ENCODE measurements at places on chromosomes 12 and 14.

DNA sequence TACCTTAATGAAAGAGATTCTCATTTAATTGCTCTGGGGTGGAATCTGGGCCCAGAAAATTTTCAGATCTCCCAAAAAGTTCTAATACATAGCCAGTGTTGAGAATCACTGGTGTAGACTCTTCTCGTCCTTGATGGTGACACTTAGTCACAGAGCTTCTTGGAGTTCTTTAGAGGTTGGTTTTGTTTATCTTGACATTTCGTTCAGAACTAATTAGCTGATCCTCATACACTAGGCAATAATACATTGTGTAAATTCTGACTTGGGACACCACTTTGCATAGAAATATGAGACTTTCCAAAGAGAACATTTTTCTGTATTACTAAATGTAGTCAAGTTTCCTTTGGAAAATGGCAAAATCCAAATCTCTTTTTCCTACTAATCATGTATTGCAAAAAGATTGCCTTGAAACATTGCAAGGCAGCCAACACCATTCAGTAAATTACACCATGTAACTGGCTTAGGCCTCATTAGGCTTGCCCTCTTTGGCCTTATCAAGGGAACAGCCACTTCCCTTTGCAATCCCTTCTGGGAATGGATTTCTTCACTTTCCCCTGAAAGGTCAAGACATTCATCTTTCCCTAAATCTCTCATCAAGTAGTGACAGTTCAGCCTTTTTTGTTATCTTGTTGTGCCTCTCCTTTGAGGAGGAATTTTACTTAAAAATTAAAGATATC, 102.2 kb downstream of the PAH start:
- no peak for DNase-seq

DNA sequence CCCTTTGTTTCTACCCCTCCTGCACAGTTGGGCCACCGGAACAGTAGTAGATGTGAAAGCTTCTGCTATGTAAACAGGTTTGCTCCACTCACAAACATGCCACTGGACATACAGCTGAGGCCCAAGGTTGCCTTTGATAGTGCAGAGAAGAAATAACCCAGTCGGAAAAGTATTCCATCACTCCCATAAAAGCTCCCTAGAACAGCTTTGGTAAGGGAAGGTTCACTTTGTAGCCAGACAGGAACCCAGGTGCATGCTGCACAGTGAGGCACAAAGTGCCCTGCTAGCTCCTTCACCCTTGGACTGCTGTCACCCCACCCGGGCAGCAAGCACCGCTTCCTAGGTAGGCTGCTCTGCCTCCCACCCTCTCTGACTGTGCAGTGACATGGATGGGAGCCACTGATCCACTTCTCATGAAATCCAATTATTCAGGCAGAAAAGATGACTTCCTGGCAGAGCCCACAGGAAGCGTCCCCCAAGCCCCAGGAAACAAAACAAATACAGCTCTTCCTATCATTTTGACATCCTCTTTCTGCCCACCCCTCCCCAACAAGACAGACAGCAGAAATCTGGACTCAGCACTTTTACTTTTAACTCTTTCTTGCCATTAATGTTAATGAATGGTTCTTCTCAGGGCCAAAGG, 100.2 kb downstream of the SRGAP1 start:
- no peak for DNase-seq

GRCh38 chr12:14256555-14257169, 108.8 kb upstream of the ATF7IP start:
- DNase-seq = peak; percentile 71

DNA sequence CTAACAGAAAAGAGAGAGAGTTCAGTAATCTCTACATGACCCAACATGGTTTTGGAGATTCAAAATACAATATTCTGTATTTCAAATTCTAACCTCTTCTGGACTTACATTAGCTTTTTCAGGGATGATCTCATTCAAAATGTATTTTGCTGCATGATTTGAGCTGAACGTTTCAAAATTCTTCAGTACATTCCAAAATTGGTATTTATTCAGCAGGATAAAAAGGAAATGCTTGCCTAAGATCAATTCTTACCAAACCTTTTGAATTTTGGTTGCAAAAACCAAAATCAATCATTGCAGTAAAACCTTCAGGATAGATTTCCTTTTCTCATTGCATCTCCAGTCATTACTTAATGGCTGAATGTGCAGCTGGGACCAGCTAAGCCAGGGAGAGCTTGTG, 1761.3 kb upstream of the SEL1L start:
- DNase-seq = no peak

DNA sequence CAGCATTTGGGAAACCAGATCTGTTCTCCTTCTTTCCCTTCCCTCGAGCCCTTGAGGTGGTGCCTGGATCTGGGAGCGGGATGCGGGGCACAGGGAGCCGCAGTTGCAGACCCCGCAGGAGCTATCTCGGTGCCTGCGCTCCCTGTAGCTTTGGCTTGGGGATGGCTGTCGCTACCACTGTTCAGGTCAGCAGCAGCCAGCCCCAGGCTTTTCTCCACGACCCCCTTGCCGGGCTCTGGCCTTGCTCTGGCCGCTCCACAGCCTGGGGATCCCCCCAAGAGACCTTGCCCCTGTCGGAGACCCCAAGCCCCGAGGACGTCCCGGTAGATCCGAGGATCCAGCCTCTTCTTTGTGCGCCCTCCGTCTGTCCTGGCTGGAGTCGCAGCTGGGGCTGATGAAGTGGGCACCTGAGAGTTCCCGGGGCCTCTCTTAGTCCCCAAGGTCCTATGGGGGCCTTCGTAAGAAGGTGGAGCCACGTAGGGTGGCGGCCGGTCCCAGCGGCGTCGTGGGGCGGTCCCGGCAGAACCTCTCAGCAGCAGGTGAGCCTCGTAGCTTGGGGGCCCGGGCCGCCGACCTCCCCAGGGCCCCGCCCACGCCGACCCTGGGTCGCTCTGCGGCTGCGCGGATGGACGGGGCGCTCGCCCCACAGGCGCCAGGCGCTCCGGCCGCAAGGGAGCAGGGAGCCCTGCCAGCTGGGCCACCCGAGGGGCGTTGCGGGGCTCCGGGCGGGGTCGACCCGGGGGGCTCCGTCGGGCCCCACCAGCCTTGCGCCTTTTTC, 1.3 kb downstream of the DDN start:
- DNase-seq = peak; percentile 78

DNA sequence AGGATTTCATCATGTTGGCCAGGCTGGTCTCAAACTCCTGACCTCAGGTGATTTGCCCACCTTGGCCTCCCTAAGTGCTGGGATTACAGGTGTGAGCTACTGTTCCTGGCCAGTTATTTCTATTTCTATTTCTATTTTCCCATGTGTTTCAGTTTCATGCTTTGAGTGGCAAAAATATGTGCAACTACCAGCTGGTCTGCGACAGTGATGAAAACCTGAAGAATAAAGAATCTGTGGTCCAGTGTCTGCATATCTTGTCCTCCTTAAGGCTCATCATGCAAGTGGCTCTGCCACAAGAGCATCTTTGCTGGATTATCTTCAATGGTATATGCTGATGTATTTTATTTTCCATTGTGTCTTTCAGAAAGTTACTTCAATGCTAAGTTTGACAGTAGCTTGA, 17.4 kb downstream of the CFAP54 start:
- no peak for DNase-seq

DNA sequence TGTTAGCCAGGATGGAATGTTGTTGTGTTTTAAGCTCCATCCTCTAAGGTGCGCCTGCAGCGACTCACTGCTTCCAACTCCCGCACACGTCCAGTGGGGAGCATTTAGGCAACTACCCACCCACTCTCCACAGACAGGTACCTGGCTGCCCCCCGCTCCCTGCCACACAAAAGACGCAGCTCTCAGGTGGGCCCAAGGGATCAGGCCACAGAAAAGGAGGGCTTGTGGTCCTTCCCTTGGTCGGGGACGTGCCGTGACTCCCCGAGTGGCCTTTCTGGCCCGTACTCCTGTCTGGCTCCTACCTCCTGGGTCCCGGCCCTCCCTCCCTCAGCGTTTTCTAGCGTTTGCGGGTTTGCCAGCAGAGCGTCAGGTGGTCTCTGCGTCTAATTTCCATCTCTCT, 16.2 kb downstream of the TEDC1 start:
- no peak for DNase-seq

- peak; percentile 88 for DNase-seq
These were observed 598 bp downstream of the HIF1A start for GRCh38 chr14:61695695-61696527.

DNA sequence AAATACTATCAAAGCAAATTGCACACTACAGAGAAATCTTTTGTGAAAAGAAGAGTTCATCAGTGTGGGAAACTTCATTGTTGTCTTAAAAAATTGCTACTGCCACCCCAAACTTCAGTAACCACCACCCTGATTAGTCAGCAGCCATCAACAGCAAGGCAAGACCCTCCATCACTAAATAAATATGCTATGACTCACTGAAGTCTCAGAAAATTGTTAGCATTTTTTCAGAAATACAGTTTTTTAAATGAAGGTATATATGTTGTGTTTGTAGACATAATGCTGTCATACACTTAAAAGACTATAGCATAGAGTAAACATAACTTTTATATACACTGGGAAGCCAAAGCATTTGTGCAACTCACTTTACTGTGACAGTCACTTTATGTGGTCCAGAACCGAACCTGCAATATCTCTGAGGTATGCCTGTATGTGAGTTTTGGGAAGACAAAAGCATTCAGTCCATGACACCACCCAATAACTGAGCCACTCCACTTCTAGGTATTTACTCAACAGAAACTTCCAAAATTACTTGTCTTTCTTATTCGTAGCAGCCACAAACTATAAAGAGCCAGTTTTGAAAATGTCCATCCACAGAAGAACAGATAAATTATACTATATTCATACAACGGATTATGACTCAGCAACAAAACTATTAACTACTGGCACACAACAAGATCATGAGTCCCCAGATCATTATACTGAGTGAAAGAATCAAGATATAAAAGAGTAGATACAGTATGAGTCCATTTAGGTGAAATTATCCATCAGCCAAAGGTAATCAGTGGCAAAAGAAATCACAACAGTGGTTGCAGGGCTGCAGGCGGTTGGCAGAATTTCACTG, 649.6 kb downstream of the BCL11B start:
- no peak for DNase-seq

DNA sequence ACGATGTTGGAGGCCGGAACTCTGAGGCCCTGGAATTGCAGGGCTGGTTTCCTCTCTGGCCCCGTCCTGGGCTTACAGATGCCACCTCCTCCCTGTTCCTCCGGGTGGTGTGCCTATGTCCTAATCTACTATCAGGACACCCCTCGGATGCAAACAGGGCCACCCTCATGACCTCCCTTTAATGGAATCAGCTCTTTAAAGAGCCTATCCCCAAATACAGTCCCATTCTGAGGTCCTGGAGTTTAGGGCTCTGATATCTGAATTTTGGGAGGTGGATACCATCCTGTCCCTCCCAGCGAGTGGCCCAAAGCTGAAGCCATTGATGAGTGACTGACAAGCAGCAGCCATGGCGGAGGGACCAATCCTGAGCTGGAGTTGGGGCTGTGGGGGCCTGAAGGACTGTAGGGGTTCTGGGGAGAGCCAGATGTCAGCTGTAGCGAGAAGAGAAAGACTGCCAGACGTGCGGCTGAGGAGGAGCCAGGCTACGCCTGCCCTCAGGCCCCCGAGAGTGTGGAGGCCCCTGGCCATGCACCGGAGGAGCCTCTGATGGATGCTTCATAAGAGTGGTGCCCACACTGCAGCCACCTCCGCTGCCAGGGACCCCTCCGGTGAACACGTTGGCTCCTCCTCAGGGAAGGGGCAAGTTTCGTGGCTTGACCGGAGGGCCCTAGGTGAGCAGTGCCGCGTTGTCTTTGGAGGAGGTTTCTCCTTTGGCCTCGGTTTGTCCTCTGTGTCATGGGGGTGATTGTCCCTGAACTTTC, 100.2 kb downstream of the KIF26A start:
- no peak for DNase-seq

DNA sequence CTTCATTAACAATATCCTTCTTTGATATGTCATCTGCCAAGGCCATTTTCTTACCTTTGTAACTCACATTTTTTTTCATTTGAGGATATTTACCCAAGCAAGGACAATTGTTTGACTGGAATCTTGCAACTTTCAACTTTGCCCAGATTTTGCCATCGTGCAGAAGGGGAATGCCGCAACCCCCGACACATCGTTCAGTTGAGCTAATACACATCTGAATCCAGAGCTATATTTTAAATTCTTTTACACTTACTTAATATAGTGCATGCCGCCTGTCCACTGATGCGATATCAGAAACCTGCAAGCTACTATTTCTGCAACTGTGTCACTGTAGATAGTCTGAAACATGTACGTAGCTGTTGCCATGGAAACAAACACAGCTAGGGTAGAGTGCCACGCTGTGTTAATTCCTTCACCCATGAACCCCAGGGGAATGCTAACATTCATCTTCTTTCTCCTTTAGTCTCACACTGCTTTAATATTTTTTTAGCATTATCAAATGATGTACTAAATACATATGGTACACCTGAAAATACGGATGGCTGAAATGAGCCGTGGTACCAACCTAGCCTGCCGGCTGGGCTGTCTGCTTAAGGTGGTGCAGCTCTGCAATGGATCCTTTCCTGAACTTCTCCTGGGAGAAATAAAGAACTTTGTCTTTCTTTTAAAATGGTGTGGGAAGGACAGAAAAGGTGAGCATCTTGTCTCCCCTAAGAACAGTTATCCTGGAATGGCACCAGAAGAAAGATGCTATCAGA, 77.0 kb upstream of the FOXN3 start:
- no peak for DNase-seq

- peak; percentile 12 for DNase-seq
These were observed 7.9 kb downstream of the ZNF385A start for GRCh38 chr12:54376596-54376995.

DNA sequence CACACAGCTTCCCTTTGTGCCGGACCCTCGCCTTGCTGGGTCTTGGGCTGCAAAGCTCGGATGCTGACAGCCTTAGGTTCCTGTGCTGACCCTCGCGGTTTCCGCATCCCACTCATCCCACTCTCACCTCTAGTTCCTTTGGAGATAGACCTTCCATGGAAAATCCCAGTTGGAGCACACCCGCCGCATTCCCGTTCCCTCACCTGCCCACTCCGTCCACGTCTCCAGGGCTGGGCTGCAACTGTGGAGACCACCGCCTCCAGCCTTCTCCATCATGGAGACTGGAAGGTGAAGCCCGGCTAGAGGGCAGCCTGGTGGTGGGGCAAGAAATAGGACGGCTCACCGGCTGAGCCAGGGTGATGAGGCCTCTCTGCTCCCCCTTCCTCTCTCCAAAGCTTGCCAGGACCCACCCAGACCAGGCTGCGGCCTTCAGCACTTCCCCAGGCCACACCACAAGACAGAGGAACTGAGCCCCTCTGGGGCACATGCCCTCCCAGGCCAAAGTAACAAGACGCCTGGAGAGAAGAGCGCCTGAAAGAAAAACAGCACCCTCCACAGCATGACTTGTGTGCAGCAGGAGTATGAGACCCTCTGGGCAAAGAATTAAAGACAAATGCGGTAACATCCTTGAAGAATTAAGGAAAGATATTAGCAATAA, 15.0 kb downstream of the TMEM121 start:
- no peak for DNase-seq

GRCh38 chr12:46892887-46893286, 67.1 kb upstream of the SLC38A4 start:
- DNase-seq = no peak

GRCh38 chr14:36512585-36513003, 7.4 kb downstream of the NKX2-1 start:
- DNase-seq = no peak

- no peak for DNase-seq
These were observed 129.0 kb downstream of the RBM19 start for GRCh38 chr12:113837084-113837483.

Measured in posterior cingulate gyrus (tissue), 11 donors.